NCI-H146 (cell line): ENCODE measurements at places on chromosomes 5 and 9.
A peak's percentile ranks its signal among the peaks of the same experiment; 100 is the strongest.

GRCh38 chr5:107917983-107918382 is 247.2 kb upstream of the EFNA5 start:
- no peak for DNase-seq

DNA sequence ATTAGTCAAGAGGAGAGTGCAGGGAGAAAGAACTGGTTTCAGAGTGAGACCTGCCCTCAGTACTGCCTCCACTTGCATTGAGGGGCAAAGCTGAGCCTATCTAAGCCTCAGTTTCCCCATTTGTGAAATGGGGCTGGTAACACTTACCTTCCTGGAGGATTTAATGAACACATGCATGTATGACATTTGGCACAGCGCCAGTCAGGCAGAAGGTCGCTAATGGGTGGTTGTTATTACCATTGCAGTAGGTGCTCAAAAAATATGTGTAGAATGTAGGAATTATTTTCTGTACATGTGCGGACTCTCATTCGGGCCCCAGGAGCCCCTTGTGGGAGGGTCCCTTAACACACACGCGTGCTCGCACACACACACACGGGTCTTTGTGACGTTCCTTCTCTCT is 10.9 kb downstream of the FAT2 start:
- DNase-seq, result no peak

- DNase-seq, result no peak
Measured at GRCh38 chr5:90014420-90014819, 395.1 kb downstream of the CETN3 start.

GRCh38 chr5:131081913-131082488 is 83.1 kb downstream of the HINT1 start:
- no peak for DNase-seq

DNA sequence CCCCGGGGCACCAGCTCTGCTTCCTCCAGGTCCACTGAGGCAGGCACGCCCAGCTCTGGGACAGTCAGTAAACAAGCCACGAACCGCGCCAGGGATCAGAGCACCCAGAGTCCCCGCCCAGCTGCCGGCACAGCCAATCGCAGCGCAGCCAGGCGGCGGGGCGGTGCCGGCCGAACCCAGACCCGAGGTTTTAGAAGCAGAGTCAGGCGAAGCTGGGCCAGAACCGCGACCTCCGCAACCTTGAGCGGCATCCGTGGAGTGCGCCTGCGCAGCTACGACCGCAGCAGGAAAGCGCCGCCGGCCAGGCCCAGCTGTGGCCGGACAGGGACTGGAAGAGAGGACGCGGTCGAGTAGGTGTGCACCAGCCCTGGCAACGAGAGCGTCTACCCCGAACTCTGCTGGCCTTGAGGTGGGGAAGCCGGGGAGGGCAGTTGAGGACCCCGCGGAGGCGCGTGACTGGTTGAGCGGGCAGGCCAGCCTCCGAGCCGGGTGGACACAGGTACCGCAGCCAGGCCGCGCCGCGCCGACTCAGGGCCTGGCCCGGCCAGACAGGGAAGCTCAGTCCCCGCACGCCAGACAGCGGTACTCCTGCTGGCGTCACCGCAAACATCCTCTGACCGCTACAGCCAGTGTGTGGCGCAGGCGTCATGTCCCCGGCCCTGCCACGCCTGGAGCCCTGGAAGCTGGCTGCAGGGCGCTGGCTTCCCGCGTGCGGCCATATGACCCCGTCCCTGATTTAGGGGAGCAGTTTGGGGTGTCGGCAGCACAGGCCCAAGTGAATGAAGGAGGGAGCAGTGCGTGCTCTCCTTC is at the start of gene CTSL:
CTSL (plus strand) TSS at position 220 of the 810 bp plus-strand sequence. CDS start 1,485 bp downstream, outside the sequence.
- DNase-seq, result no peak

DNA sequence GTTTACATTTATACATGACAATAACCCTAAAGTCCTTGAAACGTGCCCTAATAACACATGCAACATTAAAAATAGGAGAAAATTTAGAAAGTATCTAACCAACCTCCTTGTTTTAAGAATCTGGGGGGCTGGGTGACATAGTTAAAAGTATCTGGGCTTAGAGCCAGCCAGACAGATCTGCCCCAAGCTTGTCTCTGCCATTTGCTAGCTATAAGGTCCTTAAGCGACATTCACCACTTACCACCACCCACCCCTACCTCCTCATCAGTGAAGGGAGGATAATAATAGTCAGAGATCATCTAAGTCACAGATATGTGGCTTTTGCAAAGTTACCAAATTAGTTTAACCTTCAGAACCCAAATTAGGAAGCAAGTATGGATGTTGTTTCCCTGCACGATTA is 33.8 kb upstream of the CAST start:
- no peak for DNase-seq

DNA sequence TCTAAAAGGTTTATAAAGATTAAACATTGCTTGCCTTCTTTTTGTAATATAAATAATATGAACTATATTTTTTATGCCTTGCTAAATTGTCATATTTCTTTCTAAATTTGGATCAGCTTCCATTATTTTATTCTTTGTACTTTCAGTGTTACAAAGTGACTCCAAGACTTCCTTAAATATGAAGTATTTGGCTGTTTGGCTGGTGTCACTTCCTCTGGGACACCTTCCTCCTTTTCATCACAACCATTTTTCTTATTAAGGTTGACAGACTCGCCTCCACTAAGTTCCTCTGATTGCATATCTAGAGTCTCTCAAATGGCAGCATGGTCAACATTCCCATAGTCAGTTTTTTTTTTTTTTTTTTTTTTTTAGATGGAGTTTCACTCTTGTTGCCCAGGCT is 73.8 kb upstream of the SLC1A1 start:
- no peak for DNase-seq

GRCh38 chr5:2222246-2222992 is 339.7 kb upstream of the IRX4 start:
- no peak for DNase-seq

GRCh38 chr9:103816146-103816545 is 278.0 kb upstream of the SMC2 start:
- no peak for DNase-seq

- DNase-seq, result peak; percentile 45
Measured at GRCh38 chr9:132187121-132187620, 25.3 kb downstream of the NTNG2 start.

- peak; percentile 63 for DNase-seq
Measured at GRCh38 chr5:136192526-136193321, at the start of gene SMIM32. Gene SMIM32 (minus strand): TSS chr5:136193162. CDS start chr5:136192524, 638 bp downstream.

DNA sequence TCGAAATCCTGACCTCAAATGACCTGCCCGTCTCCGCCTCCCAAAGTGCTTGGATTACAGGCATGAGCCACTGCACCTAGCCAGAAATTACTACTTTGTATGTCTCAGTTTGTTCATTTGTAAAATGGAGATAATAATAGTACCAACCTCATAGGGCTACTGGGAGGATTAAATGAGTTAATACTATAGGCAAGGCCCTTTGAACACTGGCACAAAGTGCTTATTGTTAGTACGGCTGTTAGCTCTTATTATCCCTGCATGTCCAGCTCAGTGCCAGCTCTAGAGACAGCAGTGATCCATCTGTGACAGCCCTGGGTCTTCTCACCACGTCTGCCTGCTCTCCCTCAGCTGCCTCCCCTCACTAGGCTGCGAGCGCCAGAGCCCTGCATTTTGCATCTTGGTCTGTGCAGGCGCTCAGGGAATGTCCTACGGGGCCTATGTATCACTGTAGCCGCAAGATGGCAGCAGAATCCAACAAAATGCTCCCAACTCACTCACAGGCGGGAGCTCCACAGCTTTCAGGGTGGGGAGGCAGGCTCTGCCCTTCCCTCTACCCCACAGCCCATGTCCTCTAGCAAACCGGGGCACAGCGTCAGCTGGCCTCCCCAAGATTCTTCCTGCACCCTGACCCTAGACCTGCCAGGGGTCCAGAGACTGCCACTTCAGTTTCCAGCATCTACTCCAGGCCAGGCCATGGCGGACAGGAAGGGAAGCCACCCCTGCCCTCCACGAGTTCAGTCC is 17.7 kb upstream of the AKNA start:
- peak; percentile 49 for DNase-seq

GRCh38 chr5:71589903-71590302 is 2.8 kb downstream of the MCCC2 start:
- no peak for DNase-seq

DNA sequence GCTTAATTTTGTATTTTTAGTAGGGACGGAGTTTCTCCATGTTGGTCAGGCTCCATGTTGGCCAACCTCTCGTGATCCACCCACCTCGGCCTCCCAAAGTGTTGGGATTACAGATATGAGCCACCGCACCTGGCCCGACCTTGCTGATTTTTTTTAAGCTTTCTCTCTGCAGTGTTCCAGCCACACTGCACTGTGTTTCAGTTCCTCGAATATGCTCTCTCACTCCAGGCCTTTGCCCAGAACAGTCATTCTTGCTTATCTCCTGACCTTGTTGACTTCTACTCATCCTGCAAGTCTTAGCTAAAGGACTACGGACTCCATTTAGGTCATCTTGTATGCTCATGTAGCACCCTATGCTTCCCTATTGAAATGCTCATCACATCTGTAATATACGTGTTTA is 3.3 kb downstream of the SNAPC3 start:
- no peak for DNase-seq

DNA sequence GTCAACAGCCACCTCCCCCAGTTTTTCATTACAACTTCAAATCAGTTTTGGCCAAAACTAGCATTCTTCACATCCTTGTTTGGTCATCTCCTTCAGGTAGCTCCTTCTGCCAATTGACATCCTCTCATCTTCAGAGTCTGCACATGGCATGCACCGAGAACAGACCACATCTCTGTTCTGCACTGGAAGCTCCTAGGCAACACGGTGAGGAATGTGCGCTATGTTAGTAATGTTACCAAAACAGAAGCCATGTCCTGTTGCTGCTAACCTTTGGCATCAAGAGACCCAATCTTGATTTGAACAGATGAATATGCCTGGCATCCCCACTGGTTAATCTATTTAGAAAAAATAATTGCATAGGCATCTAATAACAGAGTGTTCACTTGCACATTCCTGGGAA is 5.1 kb upstream of the HK3 start:
- no peak for DNase-seq

GRCh38 chr9:96031366-96031824 is 155.9 kb downstream of the ERCC6L2 start:
- no peak for DNase-seq

- no peak for DNase-seq
Measured at GRCh38 chr5:169997798-169998197, 17.5 kb upstream of the INSYN2B start.

DNA sequence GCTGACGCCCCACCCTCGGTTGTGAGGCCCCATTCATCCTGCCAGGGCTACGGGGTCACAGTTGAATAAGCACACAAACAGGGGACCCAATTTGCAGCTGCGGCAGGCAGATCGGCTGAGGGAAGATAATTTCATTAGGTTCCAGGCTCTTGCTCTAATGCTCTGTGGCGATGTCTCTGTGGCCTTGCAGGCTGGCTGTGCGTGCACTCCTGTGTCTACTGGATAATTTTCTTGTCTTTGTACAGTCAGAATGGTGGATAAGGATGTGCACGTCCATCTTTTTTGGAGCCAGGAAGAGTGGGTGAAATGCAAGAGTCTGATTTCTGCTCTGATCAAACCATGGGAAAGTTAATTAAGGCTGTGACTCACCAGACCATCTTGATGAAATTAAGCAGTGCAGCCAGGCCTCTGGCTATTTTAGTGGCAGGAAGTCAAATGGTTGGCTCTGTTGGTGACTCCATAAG is 39.2 kb downstream of the NSG2 start:
- no peak for DNase-seq

DNA sequence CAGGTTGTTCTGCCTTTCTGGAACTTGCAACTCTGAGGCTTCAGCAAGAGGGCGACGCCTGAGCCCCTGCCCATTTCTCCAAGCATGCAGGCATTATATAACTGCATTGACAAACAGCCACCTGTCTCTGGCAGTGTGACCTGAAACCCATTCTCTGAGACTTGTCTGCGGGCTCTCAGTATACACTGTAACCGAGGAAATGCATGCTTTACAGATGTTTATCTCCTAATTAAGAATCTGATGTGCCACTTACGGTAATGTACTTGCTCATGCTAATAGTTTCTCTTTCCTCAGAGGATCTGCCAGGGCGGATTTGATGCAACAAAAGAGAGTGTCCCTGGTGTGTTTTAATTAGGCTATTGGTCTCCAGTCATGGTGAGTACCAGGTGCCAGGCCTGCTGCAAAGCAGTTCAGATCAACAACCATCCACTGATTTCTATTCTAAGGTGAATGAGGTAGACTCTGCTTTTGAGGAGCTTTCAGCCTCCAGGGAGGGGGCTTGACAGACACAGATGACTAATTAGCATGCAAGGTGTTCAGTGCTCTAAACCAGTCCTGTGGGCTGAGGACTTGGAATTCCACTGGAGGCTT is 593.7 kb upstream of the KLF4 start:
- peak; percentile 76 for DNase-seq

DNA sequence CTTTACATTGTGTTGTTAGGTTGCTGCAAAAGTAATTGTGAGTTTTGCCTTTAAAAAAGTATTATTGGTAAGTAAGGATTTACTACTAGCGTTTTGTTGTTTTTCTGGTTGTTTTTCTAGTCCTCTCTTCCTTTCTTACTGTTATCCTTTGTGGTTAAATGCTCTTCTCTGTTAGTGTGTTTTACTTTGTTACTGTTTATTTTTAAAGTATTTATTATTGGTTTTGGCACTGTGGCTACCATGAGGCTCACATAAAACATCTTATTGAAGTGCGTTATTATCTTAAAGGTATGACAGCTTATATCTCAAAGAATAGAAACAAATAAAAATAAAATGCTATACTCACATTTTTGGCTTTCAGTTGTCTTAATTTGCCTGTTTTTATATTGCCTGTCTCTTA is 17.6 kb downstream of the DMXL1 start:
- no peak for DNase-seq

- no peak for DNase-seq
Measured at GRCh38 chr5:66362687-66363086, 218.6 kb downstream of the SREK1 start.

DNA sequence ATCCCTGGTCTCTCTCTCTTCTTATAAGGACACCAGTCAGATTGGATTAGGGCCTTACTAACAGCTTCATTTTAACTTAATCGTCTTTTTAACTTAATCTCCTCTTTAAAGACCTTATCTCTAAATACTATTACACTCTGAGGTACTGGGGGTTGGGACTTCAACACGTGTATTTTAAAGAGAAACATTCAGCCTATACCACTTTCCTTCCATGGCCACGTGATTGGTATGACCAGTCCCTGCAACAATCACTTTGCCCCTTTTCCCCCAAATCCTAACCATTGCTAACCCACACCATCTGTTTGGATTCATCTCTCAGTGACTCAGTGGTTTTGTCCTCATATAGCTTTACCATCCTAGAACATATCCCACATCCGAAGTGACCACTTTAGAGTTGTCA is 3.8 kb upstream of the MAN2A1 start:
- DNase-seq, result no peak

DNA sequence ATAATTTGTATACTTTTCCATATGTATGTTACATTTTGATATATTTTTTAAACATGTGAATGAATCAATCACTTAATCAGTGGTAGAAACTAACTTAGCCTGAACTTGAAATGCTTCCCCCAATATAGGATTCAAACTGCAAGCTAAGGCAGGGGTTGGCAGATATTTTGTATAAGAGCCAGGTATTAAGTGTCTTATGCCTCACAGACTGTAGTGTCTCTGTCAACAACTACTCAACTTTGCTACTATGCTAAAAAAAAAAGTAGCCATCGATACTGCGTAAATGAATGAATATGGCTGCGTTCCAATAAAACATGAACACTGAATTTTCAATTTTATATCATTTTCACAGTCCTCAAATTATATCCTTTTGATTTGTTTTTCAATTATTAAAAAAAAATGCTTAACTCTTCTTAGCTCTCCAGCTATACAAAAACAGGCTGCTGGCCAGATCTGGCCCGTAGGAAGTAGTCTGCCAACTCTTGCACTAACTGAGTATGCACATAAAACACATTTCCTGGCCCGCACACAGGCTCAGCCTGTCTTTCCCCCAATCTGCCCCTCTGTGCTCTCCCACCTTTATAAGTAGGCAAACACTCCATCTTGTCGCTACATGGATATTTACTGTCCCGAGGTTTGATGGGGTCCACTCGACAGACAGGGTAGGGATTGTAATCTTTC is 91.8 kb downstream of the SAXO1 start:
- DNase-seq, result no peak
